ENCODE measurements at places on chromosomes 1 and 21. TPM values are rescaled to one million over a fixed set of nuclear protein-coding genes. Genes with fewer than 3 reads are reported as not detected.

The GPR161 gene
- total RNA-seq: 3.4 TPM

The GUCA2A gene
- 1,178 TPM for total RNA-seq

The FAM131C gene
- not detected for total RNA-seq

The OR2AK2 gene
- not detected for total RNA-seq

The ELF3 gene
- total RNA-seq: 1,089 TPM

The GRIK1 gene
- 0.14 TPM for total RNA-seq

The POU3F1 gene
- not detected for total RNA-seq

GRCh38 chr1:193184776-193185175, 1.6 kb downstream of the B3GALT2 start:
- DNase-seq: no peak

DNA sequence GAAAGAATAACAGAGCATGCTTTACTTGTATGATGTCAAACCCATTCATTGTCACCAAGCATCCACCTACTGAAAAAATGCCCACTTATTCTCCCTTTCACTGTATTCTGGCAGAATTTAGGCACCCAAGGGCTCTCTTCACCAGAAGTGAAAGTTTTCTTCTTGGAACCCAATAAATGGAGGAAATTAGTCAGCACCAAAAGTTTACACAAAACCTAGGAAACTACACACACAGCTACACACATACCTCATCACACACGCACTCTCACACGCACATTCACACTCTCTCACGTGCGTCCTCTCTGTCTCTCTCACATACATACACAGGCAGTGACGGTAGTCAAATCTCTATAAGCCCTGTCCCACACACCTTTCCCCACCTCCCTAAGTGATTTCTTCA, 37.6 kb downstream of the MCOLN2 start:
- no peak for DNase-seq

DNA sequence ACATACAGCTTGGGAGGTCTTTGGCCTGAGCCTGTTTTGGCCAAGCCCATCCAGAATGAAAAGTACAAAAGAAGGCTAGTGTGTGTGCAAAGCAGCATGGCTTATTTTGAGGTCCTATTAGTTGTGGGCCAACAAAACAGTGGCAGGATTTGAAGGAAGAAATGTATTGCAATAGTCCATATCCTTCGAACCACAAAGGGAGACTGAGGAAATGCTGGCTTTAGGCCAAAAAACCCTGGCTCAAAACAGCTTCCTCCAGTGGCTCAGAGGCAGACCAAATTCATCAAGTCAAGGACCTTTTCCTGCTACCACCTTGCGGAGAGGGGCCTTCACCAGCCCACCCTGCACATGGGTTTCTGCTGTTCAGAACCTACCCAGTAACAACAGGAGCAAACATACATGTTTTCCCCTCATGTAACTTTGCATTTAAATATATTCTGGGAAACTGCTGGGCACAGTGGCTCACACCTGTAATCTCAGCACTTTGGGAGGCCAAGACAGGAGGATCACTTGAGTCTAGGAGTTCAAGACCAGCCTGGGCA, 43.3 kb downstream of the VPS26C start:
- DNase-seq: no peak

DNA sequence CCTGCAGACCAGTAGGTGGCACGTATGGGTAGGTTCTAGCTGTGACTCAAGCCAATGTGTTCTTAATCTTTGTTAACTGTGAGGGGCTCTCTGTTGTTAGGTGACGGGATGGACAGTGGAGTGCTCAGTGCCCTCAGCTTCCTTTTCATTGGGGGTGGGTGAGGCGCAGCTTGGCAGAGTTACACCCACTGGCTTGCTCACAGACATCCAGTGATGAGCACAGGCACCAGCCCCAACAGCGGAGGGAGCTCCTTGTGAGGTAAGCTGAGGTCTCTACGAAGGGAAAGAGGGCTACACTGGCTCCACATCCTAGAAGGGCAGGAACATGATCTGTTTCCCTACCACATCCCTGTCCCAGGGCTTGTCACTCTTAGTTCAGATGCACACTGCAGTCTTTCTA, 871.3 kb downstream of the LRRIQ3 start:
- no peak for DNase-seq

GRCh38 chr1:60692031-60692430, 390.3 kb upstream of the NFIA start:
- no peak for DNase-seq

GRCh38 chr1:18735224-18735997, 104.8 kb downstream of the PAX7 start:
- no peak for DNase-seq

DNA sequence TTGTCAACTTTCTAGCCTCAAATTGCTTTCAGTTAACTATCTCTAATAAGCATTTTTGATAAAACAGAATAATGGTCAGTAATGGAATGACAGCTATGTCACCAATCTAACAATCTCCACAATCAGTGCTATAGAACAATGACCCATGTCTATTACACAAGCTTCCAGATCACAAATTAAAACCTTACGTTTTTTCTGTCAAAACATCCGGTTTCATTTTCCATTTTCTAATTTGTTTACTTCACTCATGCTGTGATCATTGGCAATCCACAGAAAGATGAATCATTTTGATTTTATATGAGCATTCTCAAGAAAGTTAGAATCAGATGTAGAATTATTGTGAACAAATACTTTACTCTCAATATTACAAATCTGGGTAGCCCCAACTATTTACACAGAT, 80.3 kb downstream of the KCNT2 start:
- no peak for DNase-seq

DNA sequence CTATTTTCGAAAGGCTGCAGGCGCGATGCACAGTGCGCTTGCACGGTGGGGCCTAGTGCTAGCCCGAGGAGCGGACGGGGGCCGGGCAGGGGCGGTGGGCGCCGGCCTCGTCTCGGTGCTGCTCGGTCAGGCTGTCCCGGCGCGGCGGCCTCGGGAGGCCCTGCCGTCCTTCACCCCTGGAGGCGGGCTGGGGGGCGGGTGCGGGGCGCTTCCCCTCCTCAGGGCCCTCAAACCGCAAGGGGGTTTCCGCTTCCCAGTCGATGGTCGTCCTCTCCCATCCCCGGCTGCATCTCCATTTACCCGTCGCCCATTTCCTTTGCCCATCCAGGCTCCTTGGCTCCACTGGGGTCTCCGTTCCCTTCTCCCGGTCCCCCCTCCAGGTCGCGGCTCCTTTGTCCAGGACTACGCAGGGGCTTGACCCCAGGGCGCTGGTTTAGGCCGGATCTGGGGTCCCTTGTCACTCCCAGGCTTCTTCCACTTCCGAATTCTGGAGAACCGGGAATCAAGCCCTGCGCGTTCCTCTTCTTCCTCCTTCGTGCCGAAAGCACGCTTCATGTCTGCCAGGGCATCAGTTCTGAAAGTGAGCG, 196.3 kb upstream of the LMO4 start:
- DNase-seq: no peak

DNA sequence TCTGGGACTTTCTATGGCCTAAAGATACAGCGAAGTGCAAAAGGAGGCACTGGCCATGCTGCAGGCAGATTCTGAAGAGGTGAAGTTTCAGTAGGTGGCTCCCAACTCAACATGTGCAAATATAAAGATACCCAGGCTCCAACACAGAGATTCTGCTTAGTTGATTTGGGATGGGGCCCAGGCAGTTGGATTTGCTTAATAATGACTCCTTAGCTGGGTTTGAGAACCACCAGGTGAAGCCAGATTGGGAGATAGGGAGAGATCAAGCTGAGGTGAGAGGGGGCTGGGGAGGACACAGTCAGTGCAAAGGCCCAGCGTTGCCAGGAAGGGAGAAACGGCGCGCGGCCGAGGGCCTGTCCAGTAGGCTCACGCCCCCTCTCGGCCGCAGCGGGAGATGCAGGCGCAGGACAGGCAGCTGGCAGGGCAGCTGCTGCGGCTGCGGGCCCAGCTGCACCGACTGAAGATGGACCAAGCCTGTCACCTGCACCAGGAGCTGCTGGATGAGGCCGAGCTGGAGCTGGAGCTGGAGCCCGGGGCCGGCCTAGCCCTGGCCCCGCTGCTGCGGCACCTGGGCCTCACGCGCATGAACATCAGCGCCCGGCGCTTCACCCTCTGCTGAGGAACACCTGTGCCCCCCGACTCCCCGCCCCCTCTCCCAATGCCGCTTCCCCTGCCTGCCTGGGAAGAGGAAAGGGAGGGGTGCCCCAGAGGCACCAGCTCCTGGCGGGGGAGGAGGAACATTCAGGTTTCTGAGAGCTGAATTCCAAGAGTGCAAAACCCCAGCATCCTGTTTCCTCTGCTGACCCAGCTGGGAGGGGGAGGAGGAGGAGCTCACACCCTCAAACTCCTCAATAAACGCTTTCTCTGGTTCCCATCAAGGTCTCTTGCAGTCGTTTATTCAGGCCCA, 1.2 kb downstream of the FAM167B start:
- DNase-seq: peak; percentile 94

DNA sequence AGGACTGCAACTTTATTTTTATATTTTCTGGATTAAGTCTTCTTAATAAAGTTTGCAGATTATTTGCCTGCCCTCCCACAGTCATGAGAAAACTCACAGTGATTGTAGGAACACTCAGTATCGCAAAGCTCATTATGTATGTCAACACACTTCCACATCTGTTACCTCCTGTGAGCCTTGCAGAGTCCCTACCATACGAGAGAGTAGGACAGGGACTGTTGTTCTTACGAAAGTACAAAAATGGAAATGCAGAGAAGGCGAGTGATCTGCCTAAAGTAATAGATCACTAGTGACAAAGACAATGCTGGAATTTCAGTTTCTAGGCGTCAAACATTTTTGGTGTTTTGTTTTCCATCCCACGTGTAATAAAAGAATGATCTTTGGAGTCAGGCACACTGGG, 131.7 kb downstream of the SYT2 start:
- DNase-seq: no peak

DNA sequence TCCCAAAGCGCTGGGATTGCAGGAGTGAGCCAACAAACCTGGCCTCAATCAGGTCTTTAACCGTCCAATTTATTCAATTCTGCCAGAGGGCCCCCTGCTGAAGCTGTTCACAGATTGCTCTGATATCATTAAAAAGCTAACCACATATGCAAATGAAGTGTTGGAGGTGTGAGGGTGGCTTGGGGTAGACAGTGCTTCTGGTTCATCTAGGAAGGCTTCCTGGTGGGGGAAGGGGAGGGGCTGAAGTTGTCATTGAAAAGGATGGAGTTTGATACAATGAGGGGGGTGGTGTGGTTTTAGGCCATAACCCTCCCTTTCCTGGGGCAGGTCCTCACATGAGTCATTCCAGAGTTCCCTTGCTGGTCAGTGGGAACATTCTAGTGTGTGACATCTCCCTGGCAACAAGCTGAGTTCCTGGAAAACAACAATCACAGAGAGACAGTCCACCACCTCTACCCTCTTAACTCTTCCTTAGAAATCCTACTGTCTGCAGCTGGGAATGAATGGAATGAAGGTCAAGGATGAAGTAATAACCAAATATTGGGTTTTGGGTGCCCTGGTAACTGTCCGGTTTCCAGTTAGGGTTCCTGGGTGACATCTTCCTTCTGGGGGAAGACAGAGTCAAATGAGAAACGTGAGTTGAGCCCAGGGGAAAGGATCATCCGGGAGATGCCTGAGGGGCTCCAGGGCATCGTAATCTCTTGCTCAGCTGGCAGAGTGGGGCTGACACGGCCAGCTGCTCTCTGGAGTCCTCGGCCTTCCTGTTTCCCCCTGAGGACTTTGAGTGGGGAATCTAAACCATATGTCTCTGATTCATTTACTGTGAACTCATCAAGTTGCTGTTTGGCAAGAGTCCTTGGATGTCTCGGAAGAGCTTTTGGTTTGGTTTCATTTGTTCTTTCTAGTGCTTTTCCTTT, 32.2 kb downstream of the BATF3 start:
- no peak for DNase-seq

- DNase-seq: no peak
Observed at GRCh38 chr21:35987475-35987874, 72.9 kb downstream of the SETD4 start.

DNA sequence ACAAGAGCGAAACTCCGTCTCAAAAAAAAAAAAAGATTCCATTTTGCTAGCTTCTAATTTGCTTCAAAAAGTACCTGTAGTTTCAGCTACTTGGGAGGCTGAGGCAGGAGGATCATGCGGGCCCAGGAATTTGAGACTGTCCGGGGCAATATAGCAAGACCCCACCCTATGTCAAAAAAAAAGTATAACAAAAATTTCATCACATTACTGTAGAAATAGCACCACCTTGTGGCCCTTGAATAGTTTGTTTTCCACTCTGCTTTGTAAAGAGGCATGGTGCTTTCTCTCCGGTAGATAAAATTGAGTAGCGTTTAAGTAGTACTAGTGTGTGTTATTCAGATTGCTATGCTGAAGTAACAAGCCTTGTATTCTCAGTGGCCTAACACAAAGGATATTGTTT, 18.2 kb upstream of the MSTO1 start:
- no peak for DNase-seq

DNA sequence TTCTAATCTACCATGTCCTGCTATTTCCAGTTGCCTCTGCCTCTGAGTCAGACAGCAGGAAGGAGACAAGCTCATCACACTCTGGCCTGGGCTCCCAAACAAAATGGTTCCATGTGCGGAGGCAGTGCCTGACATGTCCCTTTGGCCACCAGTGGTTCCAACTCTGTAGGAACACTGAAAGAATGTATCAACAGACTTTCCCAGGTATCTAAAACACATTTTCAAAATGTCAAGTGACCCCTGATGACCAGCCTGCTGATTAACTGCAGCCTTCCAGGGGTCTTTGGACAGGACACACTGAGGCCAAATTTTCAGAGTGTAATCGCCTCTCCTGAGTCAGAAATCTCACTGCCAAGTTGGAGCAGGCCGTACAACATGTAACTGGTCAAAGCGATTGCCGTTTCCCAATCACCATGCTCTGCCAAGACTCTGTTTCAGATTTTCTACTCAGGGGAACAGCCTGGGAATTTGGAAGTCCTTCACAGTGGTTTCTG, 172.7 kb downstream of the TPR start:
- DNase-seq: peak; percentile 26

DNA sequence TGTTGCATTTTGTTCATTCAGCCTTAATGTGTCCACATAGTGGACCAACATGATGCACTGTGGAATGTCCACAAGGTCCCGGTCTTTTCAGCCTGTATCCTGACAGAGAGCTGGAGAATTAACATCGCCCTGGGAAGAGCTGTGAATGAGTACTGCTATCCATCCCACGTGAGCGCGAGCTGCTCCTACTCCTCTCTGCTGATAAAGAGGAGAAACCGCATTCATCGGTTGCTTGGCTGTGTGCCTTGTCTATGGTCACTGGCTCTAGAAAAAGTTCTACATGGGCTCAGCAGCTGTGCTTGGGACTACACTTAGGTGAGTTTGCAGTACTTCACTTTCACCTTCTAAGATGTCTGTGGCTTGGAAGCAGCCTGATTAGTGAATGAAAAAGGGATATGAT, 31.1 kb upstream of the IGSF5 start:
- no peak for DNase-seq

DNA sequence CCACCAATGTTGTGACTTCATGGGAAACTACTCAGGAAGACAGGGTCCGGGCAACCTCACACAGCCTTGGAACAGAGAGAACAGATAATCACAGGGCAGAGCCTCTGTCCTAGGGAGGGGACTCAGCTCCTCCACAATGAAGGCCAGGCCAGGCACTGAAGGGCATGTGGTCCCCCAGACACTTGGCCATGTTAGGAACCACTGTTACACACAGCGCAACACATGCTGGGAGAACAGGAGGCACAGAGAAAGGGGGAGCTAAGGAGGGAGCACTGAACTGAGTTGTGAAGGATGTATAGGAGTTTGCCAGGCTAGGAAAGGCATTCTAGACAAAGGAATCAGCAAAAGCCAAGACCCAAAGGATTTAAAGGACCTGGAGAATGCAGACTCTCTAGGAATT, 127.6 kb downstream of the DMRTB1 start:
- DNase-seq: no peak

GRCh38 chr1:245751726-245752470, 597.1 kb downstream of the KIF26B start:
- DNase-seq: no peak

- no peak for DNase-seq
Observed at GRCh38 chr1:58857680-58858673, 74.1 kb upstream of the JUN start.

GRCh38 chr1:198253668-198254067, 96.9 kb downstream of the NEK7 start:
- DNase-seq: no peak
